ENCODE measurements at places on chromosomes 1 and 21. TPM values are rescaled to one million over a fixed set of nuclear protein-coding genes. Genes with fewer than 3 reads are reported as not detected.

CELA3A gene
- not detected for total RNA-seq

LCE2B gene
- total RNA-seq = not detected

HAO2 gene
- total RNA-seq = not detected

KLHDC7A gene
- total RNA-seq = not detected

GRCh38 chr1:205780335-205780734 lies 5.1 kb upstream of the RAB29 start:
- peaks cover 3% of the 10 kb centered on the region for H3K4me1 ChIP-seq
- no peak overlapping the region for H3K4me3 ChIP-seq
- H3K27me3 ChIP-seq = no peaks in the 10 kb centered on the region
- H3K27ac ChIP-seq = no peak overlapping the region
- no peaks in the 10 kb centered on the region for H3K36me3 ChIP-seq

- H3K4me3 ChIP-seq = no peak overlapping the region
- DNase-seq = peak; percentile 1
- H3K27ac ChIP-seq = no peak overlapping the region
- no peaks in the 10 kb centered on the region for H3K4me1 ChIP-seq
- no peaks in the 10 kb centered on the region for H3K27me3 ChIP-seq
- H3K36me3 ChIP-seq = no peaks in the 10 kb centered on the region
Observed at GRCh38 chr1:173297798-173298391, 90.8 kb upstream of the TNFSF4 start.

DNA sequence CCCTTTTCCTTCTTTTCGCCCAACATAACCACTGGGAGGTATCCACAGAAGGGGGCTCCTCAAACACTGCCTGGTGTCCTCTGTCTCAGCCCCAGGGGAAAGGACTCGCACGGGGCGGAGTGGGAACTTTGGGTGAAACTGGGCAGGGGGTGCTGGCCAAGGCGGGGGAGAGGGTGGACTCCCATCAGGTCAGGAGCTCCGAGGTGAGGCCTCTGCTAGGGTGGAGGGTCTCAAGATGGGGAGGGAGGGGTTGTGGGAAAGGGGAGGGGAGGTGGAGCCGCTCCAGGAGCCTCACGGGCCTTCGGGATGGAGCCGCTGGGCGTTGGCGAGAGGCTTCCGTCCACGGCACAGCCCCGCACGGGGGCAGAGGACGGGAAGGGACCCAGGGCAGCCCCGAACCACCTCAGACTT lies 43.2 kb upstream of the POFUT2 start:
- no peaks in the 10 kb centered on the region for H3K4me1 ChIP-seq
- no peaks in the 10 kb centered on the region for H3K36me3 ChIP-seq
- H3K27me3 ChIP-seq = no peaks in the 10 kb centered on the region
- DNase-seq = no peak

GRCh38 chr1:117286145-117286544 lies 75.4 kb upstream of the VTCN1 start:
- no peaks in the 10 kb centered on the region for H3K36me3 ChIP-seq
- no peaks in the 10 kb centered on the region for H3K4me1 ChIP-seq
- no peak for DNase-seq
- H3K27ac ChIP-seq = no peak overlapping the region

DNA sequence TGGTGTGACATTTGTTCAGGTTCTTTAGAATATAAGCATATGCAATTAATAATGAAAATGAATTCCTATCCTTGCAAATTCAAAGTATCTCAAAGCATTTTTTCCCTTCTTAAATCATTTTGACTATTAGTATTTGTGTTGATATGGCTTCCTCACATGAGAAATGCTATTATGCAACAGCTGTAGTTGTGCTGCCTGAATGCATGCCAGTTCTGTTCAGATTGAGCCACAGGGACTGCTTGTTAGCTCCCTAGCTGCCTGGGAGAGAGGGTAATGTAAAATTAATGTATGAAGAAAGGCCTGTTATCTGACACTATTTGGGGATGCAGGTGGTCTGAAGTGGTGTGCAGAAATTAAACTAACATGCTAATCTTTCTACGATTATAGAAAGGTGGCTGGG lies 45.5 kb downstream of the CACHD1 start:
- DNase-seq = no peak
- H3K27ac ChIP-seq = no peak overlapping the region
- no peaks in the 10 kb centered on the region for H3K36me3 ChIP-seq
- H3K4me1 ChIP-seq = peaks cover 31% of the 10 kb centered on the region
- H3K27me3 ChIP-seq = no peaks in the 10 kb centered on the region
- H3K4me3 ChIP-seq = no peak overlapping the region

- H3K36me3 ChIP-seq = peaks cover 3% of the 10 kb centered on the region
- H3K27ac ChIP-seq = no peak overlapping the region
- no peak overlapping the region for H3K4me3 ChIP-seq
- no peaks in the 10 kb centered on the region for H3K27me3 ChIP-seq
- H3K4me1 ChIP-seq = no peaks in the 10 kb centered on the region
- DNase-seq = no peak
Observed at GRCh38 chr1:201693890-201694607, 134.9 kb upstream of the IPO9 start.

GRCh38 chr1:198088360-198089071 lies 68.3 kb upstream of the NEK7 start:
- peaks cover 4% of the 10 kb centered on the region for H3K4me1 ChIP-seq
- H3K4me3 ChIP-seq = no peak overlapping the region
- no peaks in the 10 kb centered on the region for H3K36me3 ChIP-seq
- peak overlapping the region; percentile 21 for H3K27ac ChIP-seq

- H3K4me1 ChIP-seq = peaks cover 10% of the 10 kb centered on the region
- H3K27ac ChIP-seq = no peak overlapping the region
- DNase-seq = no peak
- no peaks in the 10 kb centered on the region for H3K27me3 ChIP-seq
- no peaks in the 10 kb centered on the region for H3K36me3 ChIP-seq
- H3K4me3 ChIP-seq = no peak overlapping the region
Observed at GRCh38 chr1:246157516-246157915, 349.6 kb downstream of the SMYD3 start.

DNA sequence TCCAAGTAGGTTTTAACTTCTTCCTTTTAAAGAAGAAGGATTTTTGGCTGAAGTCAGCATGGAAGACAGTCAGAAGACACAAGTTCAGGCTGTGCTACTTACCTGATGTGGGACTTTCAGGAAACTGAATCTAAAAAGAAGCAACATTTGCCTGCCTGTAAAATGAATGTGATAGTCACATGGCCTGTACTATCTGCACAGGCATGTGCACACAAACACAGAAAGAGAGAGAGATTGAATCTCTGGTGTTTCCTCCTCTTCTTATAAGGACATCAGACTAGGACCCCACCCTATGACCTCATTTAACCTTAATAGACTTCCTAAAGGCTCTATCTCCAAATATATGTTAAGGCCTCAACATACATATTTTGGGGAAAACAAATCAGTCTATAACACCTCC lies 542.9 kb downstream of the PLPP3 start:
- H3K4me3 ChIP-seq = no peak overlapping the region
